ENCODE measurements at places on chromosomes 3 and 15.

DNA sequence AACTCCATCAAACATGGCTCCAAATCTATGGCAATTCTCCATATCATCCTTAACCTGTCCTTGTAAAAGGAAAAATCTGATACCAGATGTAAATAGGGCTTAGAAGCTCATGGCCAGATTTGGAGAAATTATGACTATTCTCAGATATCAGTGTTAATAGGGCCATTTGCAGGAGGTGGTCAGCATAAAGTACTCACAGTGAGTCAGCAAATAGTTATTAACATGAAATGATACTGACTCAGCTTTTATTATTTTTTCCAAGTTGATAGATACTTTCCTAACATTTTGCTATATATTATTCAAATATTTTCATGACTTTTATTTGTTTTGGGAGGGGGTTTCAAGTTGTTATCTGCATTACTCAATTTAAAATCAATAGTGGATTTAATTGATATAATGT is 255.8 kb downstream of the MFSD1 start:
- no peak for DNase-seq

- no peak for DNase-seq
Observed at GRCh38 chr3:38724392-38724736, 74.9 kb upstream of the SCN5A start.

DNA sequence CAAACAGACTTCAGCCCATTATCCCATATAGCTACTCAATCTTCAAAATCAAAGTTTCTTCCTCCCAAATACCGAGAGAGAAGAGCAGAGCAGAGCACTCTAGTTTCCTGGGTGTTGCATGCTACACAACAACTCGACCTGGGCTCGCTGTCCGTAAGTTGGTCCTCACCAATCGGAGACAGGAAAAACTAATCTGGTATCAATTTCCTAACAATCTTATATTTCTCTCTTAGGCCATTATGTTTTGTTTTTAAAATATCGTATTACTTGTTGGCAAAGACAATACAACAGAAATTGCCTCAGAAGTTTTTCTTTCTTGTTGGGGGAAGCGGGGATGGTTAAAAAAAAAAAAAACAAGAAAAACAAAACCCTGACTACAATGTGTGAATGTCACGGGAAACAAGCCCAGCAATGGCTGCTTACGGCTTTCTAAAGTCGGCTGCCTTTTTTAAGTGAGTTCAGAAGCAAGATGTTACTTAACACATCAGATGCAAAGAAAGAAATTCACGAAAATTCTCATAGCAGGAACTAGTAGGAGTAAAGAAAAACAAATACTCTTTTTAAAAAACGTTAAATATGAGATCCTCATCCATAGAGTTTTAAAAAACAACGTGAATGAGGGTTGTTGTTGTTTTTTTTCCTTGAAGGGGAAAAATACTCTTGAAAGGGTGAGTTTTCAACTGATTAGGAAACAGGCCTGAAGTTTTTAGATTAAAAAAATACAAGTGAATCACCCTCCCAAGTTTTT is 1.9 kb downstream of the VGLL4 start:
- no peak for DNase-seq

GRCh38 chr3:71966185-71966584 is 181.2 kb upstream of the PROK2 start:
- no peak for DNase-seq

- no peak for DNase-seq
Observed at GRCh38 chr15:78272316-78272715, 8.0 kb downstream of the DNAJA4 start.

DNA sequence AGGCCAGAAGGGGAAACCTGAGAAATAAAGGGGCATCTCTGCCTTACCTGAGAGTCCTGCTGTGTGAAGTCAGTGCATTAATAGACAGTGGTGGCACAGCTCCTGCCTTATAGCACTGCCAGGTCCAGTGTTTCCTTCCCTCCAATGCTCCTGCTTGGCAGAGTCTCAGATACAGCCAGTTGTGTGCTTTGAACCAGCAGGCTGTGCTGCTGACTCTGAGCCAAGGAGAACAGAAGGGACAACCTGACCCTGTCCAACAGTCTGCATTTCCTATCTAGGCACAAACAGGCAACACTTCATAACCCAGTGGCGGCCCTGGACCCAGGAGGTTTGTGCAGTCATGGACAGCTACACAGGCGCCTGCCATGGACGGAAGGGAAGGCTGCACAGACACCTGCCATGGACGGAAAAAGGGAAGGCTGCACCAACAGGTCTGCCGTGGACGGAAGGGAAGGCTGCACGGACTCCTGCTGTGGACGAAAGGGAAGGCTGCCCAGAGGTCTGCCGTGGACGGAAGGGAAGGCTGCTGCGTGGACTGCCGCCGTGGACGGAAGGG is 33.9 kb upstream of the PLXNA1 start:
- no peak for DNase-seq

GRCh38 chr15:65470866-65471265 is 46.6 kb downstream of the DPP8 start:
- no peak for DNase-seq

DNA sequence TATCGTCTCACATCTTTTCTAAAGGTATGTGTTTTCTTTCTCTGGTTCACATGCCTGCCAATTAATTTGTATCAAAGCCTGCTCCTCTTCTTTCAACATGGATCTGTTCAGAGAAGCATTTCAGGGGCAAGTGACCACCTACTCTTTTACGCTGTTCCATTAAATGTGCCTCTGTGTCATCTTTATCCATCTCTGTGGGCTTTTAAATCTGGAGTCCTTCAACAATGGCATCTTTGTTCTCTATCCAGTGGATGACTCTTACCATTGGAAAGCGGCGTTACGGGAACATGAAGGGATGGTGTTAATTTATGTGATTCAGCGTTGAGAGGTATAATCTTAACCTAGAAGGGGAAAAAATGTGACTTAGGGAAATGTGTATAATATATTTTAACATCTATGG is 92.7 kb upstream of the CFAP20DC start:
- DNase-seq = no peak

DNA sequence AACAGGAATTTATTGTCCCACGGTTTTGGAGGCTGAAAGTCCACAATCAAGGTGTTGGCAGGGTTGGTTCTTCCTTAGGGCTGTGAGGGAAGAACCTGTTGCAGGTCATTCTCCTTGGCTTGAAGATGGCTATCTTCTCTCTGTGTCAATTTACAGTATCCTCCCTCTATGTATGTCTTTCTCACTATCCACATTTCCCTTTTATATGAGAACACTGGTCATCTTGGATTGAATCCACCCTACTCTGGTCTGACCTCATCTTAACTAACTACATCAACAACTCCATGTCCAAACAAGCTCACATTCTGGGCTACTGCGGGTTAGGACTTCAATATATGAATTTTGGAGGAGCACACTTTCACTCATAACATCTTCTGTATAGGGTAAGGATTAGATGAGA is 61.9 kb downstream of the CLDN1 start:
- DNase-seq = no peak

DNA sequence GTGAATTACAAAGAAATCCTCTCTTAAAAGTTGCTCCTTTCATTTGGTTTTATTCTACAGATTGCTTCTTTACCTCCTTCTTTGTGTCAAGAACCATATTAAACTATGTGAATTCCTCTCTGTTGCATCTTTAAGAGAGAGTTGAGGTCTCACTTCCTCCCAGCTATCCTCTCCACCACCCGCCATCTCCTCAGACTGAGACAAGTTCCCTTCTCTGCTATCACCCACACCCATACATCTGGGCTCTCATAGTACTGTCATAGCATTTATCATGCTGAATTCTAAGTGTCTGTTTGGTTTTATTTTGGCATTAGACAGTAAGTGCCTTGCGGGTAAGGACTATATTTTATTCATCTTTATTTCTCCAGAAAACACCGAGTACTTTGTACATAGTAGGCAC is 54.2 kb downstream of the B3GALNT1 start:
- DNase-seq = no peak

DNA sequence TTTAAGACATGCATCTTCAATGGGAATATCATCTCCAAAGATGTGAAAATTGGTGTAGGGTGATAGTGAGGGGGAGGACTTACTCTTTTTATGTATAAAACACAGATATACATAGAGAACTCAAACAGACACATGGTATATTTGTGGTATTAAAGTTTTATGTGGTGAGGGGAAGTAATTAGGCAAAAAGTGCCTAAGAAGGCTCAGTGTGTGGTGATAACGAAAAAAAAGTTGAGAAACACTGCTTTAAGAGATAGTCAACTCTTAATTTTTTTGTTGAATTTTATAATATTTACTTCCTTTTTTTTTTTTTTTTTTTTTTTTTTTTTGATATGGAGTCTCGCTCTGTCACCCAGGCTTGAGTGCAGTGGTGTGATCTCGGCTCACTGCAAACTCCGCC is 174.2 kb upstream of the FRMD4B start:
- no peak for DNase-seq

DNA sequence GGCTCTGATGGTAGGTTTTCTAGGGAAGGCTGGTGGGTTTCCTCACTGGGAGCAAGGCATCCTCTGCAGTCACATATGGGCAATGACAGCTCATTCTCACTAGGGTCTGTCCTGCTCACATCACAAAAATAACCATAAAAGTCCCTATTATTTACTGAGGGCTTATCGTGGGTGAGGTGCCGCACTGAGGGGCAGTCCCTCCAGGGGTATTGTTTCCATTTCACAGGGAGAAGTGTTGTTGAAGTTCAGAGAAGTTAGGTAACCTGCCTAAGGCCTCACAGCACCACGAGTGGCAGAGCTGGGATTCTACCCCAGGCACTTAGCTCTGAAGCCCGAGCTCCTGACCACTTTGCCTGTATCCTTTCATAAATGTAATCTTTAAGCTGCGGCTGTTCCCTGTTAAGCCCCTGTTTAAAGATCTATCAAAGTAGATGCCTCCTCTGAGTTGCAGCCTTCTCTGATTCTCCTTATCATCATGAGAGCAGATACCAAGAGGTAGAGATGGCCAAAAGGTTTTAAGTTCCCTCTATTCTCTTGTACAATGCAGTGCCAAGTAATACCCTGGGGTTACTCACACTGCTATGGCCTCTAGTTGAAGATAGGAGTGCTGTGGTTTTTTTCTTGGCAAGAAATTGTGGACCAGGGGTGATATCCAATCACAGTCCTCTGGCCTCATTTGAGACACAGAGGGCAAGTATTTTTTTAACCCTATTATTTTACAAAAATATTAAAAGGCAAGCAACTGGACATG is 107.0 kb downstream of the RPLP1 start:
- no peak for DNase-seq

DNA sequence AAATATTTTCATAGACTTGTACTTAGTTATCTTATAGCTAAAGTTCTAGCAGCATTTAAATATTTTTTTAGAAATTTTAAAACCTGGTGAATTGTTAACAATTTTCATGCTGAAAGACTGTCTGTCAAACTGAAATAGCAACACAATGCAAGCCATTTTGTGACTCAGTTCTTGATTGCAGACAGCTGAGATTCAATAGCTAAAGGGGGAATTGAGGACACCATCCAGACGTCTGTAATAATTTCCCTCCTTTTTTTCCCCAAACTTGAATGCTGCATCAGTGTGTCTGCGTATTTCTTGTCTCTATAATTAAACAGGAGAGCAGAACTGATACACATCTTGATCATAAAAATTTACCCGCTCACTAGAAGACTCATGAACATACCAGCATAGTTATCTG is 468.3 kb downstream of the GBE1 start:
- no peak for DNase-seq

- DNase-seq = no peak
Observed at GRCh38 chr15:68608844-68609232, 30.0 kb downstream of the CORO2B start.

DNA sequence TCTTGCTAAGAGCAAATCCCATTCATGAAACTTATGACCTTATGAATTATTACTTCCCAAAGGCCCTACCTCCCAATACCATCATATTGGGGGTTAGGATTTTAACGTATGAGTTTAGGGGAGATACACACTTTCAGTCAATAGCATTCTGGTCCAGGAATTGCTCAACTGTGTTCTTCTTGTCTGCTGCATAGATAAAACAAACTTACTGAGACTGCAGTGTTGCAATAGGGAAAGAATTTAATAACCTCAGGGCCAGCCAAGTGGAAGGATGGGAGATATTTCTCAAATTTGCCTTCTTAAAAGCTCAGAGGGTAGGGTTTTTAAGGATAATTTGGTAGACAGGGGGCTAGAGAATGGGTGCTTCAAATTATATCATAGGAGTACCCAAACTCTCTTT is 625.8 kb downstream of the OTOL1 start:
- DNase-seq = no peak

- no peak for DNase-seq
Observed at GRCh38 chr3:151998744-151999143, 125.3 kb downstream of the SUCNR1 start.

GRCh38 chr3:177835008-177835407 is 637.7 kb upstream of the TBL1XR1 start:
- no peak for DNase-seq

GRCh38 chr3:184386047-184386806 is 6.4 kb downstream of the CHRD start:
- DNase-seq = no peak

- DNase-seq = no peak
Observed at GRCh38 chr3:194148383-194148782, 12.4 kb downstream of the HES1 start.

GRCh38 chr3:27657404-27657803 is 64.7 kb downstream of the EOMES start:
- no peak for DNase-seq

DNA sequence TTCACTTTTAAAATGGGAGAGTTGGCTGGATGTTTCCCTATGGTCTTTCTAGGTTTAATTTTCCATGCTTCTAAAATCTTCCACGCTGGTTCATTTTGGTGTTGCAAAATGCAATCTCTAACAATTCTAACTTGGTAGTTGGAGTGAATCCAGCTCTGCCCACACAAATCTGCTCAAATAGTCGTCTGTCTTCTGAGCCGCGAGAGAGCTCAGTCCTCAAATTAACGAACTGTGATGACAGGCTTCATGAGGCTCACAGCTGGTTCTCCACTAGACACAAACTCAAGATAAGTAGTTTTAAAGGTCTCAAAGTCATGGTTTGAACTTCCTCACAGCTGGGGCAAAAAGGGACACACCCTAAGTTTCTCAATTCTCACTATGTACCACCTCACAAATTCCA is 178.6 kb upstream of the LYSMD4 start:
- no peak for DNase-seq

- DNase-seq = no peak
Observed at GRCh38 chr3:184284696-184285095, 8.9 kb downstream of the ECE2 start.
